ENCODE measurements at places on chromosomes 7 and 10.

DNA sequence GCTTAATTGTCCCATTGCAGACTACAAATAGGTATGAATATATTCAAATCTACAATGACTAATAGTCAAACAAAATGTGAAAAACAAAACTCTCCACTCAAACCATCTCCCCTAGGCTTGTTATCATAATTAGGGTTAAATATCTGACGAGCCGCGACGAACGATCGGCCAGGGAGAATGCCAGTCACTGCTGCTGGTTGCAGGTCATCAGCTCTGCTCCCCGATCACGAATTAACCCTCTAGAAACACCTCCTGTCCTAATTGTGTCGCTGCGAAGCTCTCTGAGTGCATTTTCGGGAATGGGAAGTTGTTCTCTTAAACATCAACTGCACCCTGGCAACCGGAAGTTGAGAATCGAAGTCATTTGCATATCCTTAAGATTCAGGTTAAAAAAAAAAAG is 167.3 kb downstream of the TCERG1L start:
- DNase-seq = no peak

GRCh38 chr10:30840395-30841050 is 191.1 kb downstream of the ZNF438 start:
- DNase-seq = no peak

- DNase-seq = no peak
Observed at GRCh38 chr10:53153831-53154230, 381.2 kb upstream of the MBL2 start.

GRCh38 chr7:24754906-24755506 is 2.3 kb downstream of the GSDME start:
- DNase-seq = no peak

GRCh38 chr10:2957785-2958184 is 109.6 kb upstream of the PFKP start:
- no peak for DNase-seq

DNA sequence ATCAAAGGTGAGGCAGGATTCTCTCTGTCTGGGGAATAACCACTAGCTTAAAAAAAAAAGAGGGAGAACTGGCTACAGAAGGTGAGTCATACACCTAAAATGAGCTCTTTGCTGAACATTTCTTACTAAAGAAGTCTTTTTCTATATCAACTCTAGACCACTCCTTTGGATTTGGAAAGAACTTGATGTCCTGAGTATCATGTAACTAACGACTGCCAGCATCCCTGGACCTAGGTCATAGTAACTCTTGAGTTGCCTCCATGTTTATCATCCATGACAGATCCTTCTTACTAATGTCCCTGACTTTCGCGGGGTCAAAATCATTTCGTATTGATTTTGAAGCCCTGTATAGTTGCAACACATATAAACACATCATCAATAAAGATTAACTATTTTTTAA is 89.1 kb downstream of the CNOT4 start:
- no peak for DNase-seq

DNA sequence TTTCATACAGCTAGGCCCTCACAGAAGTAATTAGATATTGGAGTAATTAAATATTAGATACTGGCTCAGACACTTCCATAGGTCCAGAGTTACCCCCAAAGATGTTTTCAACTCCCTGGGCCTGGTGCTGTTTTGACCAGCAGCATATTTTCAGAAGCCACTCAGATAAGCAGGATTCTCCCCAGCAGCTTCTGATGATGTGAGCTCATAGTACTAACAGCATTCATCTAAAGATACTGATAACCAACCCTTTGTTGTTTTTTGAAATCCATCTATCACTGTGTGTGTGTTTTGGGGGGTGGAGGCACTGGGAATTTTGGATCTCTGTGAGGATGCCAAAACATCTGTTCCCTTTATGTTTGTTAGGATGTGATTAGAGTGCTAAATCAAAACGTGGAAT is 52.7 kb downstream of the VPS50 start:
- no peak for DNase-seq

DNA sequence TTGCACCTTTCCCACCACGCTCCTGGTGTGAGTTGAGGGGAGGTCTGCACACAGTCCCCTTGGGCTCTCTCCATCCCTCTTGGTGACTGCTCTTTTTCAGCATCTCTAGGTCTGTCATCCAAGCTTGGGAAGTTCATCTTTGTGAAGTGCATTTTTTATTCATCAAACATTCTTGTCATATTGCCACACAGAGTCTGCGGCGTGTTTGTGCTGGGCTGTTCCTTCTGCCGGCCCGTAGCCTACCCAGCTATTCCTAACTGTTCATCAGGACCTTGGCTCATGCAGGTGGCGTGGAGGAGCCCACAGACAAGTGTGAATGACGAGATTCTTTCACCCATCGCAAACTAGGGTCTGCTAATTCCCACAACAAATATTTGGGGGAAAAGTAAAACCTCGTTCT is 164.8 kb downstream of the RTKN2 start:
- DNase-seq = no peak

DNA sequence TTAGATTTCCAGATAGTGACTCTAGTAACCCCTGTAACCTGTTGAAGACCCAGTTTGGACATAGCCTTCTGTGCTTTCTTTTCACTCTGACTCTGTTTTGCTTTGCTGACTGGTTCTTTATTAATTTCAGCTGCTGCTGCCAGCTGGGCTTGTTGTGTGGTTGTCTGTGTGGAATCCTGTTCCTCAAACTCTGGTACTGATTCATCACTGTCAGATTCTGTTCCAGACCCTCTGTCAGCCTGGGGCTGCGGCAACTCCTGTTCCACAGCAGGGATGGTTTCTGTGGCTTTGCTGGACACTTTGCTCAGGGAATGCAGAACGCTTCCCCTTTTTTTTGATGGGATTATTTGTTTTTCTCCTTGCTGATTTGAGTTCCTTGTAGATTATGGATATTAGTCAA is 104.9 kb downstream of the SEC23IP start:
- no peak for DNase-seq

DNA sequence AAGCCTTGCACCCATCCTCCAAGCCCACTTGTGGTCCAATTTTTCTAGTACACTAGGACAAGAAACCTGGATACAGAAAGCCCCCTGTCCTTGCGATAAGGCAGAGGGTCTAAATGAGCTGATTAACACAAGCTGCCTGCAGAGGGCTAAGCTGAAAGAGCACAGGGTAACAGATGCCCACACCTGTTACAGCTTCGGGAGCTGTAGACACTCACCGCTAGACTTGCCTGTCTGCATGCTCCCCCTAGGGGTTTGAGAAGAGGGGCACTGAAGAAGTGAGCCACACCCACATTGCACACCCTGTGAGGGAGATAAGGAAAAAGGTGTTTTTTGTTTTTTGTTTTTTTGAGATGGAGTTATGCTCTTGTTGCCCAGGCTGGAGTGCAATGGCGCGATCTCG is 386.5 kb upstream of the AUTS2 start:
- no peak for DNase-seq

DNA sequence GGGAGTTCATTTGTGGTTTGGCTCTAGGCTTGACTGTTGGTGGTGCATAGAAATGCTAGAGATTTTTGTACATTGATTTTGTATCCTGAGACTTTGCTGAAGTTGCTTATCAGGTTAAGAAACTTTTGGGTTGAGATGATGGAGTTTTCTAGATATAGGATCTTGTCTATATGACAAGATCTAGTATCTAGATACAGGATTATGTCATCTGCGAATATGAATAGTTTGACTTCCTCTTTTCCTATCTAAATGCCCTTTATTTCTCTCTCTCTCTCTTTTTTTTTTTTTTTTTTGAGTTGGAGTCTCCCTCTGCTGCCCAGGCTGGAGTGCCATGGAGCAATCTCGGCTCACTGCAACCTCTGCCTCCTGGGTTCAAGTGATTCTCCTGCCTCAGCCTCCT is 62.9 kb downstream of the MGAM2 start:
- DNase-seq = no peak

GRCh38 chr7:149685455-149685854 is 87.9 kb downstream of the ZNF467 start:
- DNase-seq = no peak

DNA sequence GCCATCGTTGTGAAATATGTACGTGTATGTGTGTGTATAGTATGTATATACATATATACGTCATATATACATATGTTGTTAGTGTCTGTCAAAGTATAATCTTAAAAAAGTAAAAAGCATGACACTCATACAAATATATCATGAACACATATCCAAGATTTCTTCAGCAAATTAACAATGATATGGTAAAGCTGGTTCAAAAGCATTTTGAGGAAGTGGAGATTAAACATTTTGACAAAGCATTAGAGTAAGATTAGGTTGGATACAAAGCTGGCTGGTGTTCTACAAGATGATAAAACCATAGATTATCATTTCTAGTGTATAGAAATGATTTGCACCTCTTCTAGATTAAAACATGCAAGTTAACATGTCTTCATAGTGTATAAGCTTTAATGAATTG is 771 bp upstream of the NUDCD3 start:
- no peak for DNase-seq

DNA sequence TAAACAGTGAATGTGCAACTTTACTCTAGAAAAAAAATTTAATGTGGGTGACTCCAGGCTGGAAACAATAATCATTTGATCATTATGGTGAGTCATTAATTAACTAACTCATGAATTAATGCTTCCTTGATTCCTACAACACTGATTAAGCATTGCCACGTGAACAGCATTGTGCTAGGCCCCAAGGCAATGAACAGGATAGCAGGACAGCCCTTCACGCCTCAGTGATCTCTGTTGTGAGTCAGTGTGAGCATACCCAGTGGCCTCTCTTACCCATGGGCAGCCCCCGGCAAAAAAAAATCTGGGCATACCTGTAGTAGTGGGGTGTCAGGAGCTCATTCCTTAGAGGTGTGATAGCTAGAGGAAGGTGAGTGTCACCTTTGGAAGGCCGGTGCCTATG is 76.0 kb downstream of the DENND2A start:
- DNase-seq = no peak

GRCh38 chr7:36157527-36158320 is 4.7 kb downstream of the EEPD1 start:
- DNase-seq = no peak

DNA sequence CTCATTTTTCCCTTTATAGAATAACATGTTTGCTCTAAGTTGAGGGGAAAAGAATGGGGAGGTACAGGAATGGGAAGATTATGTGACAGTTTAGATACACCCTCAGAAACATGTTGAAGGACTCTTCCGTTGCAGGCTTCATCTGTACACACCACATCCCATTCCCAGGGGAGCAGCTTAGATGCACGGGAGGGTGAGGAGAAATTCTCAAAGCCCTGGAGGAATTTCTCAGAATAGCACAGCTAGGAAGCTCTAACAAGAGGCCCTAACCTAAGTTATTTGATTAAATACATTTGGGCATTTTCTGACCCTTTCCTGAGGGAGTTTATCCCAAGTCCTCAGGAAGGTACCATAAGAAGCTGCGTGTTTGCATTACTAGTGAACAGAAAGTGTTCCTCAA is 660.2 kb upstream of the IGFBP3 start:
- DNase-seq = no peak

GRCh38 chr10:114374053-114374791 is 30.1 kb downstream of the AFAP1L2 start:
- no peak for DNase-seq

GRCh38 chr7:91343996-91344629 is 79.9 kb downstream of the FZD1 start:
- no peak for DNase-seq

GRCh38 chr10:89738551-89739209 is 37.3 kb downstream of the KIF20B start:
- no peak for DNase-seq

- DNase-seq = no peak
Observed at GRCh38 chr10:123295644-123296043, 141.4 kb downstream of the BUB3 start.

DNA sequence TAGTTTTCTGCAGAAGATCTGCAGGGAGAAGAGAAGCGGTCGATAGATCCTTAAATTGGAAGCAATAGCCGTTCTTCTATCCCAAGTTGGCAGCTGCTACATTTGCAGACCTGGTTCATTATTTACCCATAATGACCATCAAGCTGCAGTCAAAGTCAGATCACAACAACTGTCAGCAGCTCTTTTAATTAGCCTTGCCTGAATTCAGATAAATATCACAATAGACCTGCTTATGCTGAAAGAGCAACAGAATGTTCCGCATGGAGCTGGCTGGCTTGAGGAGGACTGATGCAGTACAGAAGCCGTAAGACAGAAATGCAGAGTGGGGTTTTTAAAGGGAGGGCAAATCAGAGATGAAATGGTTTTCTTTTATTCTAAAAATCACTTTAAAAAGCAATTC is 109.4 kb downstream of the HIBADH start:
- no peak for DNase-seq

- DNase-seq = no peak
Observed at GRCh38 chr10:100364735-100365391, 17.8 kb downstream of the SCD start.

DNA sequence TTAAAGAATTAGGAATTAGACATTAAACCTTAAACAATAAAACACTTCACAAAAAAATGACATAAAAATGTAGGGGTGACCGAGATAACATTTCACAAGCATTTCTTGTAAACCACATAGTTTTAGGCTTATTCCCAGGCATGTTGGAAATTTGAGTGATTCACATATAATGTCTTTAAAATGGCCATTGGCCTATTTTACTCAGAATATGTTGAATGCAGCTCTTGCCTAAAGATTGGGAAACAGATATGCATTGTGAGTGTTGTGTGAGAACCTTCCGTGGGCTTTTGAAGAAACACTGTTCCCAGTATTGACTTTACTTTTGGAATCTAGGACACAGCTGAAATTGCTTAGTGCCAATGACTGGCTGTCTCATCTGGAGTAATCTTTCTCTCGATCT is 79.6 kb downstream of the ARL5B start:
- no peak for DNase-seq

DNA sequence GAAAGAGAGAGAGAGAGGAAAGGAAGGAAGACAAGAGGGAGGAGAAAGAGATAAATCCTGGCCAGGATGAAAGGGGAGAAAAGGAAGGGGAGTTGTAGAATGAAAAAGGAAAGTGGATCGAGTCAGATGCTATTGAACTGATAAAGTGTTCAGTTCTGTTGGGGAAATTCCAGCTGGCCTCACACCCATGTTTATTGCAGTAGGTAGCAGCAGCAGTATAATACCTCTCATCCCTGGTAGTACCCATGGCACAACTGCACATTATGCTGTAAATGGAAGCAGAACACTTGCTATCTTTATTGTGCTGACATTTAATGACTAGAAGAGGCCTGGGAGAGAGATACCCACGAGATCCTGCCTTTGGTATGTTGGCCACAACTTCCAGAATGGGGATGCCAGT is 178.1 kb downstream of the EVX1 start:
- no peak for DNase-seq

GRCh38 chr10:115948465-115948864 is 324.5 kb downstream of the GFRA1 start:
- DNase-seq = no peak

DNA sequence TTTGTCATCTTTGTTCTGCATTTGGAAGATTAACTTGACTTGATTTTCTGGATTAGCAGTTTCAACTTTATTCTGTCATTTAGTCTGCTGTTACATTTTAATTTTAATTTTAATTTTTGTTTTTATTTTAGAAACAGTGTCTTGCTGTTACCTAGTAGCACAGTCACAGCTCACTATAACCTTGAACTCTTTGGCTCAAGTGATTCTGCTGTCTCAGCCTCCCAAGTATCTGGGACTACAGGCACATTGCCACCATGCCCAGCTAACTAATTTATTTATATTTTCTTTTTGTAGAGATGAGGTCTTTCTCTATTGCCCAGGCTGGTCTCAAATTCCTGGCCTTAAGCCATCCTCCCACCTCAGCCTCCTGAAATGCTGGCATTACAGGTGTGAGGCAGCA is 35.3 kb downstream of the PALS2 start:
- DNase-seq = no peak
